ENCODE measurements at places on chromosomes 13 and 19. TPM values are rescaled to one million over a fixed set of nuclear protein-coding genes. Genes with fewer than 3 reads are reported as not detected.

DNA sequence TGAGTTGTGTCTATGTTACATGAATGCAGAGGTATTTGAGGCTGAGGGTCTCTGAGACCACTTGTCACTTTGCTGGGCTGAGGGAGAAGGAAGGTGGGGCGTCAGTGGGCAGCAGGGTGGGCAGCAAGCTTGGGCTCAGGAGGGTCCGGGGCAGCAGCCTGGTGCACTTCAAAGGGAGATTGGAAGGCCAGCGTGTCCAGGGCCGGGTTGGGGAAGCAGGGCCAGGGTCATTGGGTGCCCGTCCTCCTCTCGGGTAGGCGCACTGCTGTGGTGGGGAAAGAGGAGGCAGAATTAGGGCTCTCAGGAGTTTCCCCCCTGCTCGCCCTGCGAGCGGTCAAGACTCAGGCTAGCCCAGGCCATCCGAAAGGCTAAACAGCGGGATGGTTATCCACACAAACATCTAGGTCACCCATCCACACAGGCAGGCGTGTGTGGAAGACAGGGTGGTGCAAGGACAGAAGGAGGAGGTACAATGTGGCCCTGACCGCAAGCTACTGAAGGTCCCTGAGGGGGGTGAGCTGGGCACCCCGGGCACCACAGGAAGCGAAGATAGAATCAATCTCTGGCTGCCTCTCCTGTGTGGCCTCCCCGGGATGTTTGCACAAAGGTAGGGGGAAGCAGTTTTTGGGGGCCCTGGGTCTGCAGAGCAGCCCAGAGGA lies 37.7 kb downstream of the MYO9B start:
- no peak for DNase-seq

GRCh38 chr13:112443191-112443994 lies 67.2 kb downstream of the SPACA7 start:
- DNase-seq, result no peak

GRCh38 chr19:5484398-5485285 lies 29.4 kb downstream of the ZNRF4 start:
- DNase-seq, result no peak

GRCh38 chr19:7195046-7195445 lies 99.2 kb downstream of the INSR start:
- no peak for DNase-seq

DNA sequence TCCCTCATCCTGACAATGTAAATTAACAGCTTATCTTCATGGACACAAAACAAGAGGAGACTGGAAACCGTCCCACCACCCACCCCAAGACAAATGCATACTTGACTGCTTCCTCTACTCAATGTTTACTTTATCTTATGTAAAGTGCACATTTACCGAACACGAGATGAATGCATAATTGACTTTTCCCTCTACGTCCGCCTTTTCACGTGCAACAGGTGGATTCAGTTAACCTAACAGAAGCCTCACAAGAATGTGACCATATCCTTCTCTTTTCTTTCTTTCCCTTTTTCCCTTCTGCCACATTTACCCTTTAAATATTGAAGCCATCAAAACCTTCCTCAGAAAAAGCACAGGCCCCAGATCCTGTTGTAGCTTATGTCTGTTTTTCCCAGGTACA lies 468.0 kb downstream of the UQCRFS1 start:
- no peak for DNase-seq

GRCh38 chr19:39084732-39085080 lies 538 bp downstream of the ACP7 start:
- no peak for DNase-seq

DNA sequence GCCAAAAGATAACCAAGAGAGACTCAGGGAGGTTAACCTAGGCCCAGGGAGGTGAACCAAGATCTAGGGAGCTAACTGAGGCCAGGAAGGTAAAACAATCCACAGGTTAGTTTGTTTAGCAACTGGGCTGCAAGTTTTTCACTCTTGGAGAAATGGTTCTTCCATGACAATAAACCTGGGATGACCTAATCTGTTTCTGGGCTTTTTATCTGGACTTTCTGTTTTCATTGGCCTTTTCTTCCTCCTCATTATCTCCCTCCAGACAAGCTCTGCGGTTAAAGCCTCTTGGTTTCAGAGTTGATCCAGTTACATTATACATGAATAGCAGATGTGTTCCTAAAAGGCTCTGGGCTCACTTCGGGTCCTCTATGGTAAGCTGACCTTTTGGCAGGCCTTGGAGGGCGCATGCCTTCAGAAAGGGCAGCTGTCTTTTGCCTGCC lies 44.2 kb downstream of the PCDH8 start:
- DNase-seq, result no peak

The SMAD9 gene
- 2.2 TPM for polyA plus RNA-seq

Measured in endothelial cell of umbilical vein (primary cell).